ELR (cell line): ENCODE measurements at places on chromosomes 11 and 22.
A peak's percentile ranks its signal among the peaks of the same experiment; 100 is the strongest.

- peak; percentile 24 for DNase-seq
Observed at GRCh38 chr11:39910087-39910486, 1549.4 kb downstream of the LRRC4C start.

DNA sequence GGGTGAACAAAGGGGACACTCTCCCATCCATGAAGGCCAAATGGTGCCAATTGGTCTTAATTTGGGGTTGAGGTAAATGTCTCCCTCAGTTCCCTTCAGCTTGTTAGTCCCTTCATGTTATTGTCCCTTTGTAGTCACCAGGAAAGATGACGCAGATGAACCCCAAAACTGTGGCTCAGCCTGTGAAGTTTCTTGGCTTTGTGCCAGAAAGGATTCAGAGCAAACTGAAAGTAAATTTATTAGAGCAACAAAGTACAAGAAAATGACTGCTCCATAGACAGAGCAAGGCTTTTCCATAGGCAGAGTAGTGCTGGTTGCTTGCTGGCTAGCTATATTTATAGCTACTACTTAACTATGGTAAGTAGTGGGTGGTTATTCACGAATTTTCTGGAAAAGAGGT, 16.7 kb downstream of the OR4C3 start:
- DNase-seq = no peak

DNA sequence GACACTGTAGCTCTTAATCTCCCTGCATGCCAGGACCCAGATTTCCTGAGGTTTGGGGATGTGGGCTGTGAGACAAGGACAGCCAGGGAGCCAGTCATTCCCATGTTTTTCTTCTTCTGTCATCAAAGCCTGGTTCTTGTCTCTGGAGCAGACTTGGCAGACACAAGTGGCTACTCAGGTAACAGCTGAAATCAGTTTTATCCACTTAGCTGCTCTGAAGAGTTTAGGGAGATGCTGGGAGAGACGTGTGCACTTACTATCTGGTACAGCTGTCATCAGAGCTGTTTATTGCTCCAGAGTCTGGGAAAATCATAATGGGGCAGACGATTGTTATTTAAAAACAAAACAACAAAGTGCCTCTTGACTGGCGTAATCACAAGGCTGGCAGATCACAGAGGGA, 56.6 kb downstream of the CSNK2A3 start:
- DNase-seq = no peak

DNA sequence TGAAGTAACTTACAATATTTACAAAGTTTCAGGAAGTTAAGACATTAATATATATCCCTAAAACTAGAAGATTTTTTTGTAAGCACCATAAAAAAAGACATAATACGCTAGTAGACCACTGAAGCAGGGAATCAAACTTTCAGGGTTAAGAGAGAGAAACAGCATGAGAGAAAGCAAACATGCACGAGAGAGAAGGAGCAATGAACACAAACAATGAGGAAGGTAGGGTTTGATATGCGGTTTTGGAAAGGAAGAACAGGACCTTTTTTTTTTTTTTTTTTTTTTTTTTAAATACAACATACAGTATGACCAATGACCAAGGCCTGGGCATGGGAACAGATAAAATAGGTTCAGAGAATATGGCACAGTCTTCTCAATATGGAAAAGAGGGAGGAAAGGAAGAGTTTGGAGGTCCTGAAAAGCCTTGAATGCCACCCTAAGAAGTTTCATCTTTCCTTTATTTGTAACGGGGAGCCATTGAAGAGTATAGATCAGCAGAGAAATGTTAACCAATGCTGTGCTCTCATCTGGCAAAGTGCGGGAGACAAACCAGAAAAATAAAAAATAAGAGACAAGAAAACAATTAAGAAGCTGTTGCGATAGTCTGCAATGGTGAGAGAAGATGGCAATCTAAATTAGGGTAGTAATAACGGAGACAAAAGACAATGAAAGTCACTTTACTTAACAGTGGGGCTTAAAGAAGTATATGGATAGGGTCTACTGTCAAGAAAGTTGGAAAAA, 101.0 kb downstream of the USP35 start:
- DNase-seq = no peak

- no peak for DNase-seq
Observed at GRCh38 chr11:2588809-2589537, 110.8 kb downstream of the KCNQ1OT1 start.

- no peak for DNase-seq
Observed at GRCh38 chr22:27270818-27271510, 530.6 kb downstream of the MN1 start.

GRCh38 chr11:43639224-43639623, 41.3 kb upstream of the HSD17B12 start:
- DNase-seq = no peak

DNA sequence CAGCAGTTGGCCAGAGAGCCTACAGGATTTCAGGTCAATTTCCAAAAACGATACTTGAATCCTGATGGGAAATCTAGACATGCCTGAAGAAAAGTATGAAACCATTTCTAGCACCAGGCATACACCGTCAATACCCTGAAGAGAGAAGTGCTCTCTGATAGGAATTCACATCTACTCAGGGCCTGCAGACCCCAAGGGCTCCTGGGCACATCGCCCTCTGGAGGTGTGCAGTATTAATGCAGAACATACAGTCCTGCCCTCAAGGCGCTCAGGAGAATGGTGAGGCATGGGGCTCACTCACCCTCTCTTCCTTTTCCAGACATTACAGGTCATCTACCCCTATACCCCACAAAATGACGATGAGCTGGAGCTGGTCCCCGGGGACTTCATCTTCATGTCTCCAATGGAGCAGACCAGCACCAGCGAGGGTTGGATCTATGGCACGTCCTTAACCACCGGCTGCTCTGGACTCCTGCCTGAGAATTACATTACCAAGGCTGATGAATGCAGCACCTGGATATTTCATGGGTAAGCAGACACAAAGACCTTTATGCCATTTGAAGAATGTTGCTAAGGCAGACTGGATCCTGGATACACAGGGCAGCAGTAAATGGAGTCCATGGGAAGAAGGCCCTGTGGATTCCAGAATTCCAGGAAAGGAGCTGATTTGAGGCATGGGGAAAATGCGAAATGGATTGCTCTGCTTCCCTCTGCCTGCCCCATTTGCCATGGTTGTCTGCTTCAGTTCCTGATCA, 49.3 kb upstream of the CRTAM start:
- no peak for DNase-seq

GRCh38 chr11:72235351-72236057, 8.5 kb downstream of the PHOX2A start:
- DNase-seq = no peak

- peak; percentile 68 for DNase-seq
Observed at GRCh38 chr11:68213135-68213515, at the start of gene KMT5B. KMT5B (minus strand) TSS chr11:68213296; CDS start chr11:68190076, 23,220 bp downstream.

DNA sequence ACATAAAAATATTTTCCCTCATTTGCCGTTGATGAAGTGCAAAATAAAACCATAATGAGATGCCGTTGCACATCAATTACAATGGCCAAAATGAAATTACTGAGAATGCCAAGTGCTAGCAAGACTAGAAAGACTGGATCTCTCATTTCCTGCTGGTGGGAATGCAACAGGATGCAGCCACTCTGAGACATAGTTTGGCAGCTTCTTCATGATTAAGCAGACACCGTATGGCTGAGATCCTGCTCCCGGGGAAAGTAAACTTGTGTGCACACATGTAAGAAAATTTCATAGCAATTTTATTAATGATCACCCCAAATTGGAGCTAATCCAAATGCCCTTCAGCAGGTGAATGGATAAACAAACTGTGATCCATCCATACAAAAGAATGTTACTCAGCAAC, 1013.2 kb downstream of the TBC1D22A start:
- no peak for DNase-seq

DNA sequence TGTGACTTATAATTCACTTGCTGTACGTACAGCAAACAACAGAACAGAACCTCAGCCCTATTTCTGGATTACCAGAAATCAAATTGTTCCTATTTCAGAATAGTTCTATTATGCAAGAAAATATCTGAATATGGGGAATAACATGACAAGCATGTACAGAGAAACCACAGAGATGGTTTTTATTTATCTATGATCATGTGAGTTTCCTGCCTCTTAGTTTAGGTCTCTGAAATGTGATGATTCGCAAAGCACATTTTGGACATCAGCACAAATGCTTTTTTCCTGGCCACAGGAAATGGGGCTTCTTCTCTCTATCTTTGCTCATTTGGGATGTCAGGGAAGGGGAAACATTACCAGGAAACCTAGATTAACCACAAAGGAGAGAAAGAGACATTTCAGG, 266.7 kb upstream of the CTSC start:
- DNase-seq = peak; percentile 8

DNA sequence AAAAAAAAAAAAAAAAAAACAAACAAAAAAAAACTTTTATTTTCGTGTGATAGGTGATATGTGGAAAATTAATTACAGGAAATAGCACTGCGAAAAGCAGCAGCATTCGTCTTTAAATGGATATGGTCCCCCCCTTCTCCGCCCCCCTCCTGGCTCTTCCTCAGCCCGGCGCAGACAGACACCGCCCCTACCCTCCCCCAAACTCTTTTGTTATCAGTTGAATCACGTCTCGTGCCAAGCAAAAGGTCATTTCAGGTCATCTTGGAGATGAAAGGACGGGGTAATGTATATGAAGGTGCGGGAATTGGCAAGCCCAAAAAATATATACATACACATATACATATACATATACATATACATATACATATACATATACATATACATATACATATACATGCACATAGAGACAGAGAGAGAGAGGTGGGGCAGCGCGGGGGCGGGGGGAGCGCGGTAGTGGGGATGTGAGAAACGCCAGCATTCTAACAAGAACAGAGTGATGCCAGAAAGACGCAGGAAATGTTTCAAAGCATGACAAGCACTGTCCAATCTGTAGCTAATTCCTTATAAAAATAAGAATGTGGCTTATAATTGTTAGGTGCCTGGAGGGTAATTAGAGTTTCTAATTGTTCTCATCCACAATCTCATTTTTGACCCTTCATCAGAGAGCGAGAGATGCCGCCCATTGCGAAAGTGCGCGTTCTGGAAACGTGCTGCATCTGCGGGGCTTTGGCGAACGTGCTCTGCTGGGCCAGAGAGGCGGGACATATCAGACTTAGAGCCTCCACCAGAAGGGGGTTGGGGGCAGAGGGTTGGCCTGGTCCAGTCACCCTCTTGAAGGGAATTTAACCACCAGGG, 214.5 kb upstream of the UBASH3B start:
- DNase-seq = no peak

DNA sequence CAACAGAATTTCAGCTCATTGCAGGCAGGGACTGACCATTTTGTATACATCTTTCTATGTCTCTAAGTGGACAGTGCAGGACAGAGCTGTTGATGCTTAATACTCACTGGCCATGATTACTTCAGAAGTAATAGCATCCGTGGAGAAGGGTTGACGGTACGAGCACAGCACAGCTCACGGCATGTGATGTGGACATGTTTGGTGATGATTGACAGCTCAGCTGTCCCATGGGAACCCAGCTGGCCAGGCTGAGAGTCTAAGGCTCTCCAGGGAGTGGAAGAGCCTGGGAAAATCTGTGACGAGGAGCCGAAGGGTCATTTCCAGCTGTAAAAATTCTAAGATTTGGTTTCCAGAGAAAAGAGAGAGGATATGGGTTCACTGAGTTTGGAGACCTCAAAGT, 198.2 kb downstream of the SNX19 start:
- no peak for DNase-seq

- DNase-seq = no peak
Observed at GRCh38 chr11:1838077-1838425, 730 bp upstream of the TNNI2 start.

GRCh38 chr11:70732023-70732880, 333.9 kb downstream of the CTTN start:
- no peak for DNase-seq

GRCh38 chr11:3946455-3947017, 91.1 kb downstream of the STIM1 start:
- no peak for DNase-seq

GRCh38 chr11:113564527-113565130, 89.4 kb upstream of the DRD2 start:
- no peak for DNase-seq

GRCh38 chr11:94866936-94867795, 99.0 kb downstream of the AMOTL1 start:
- no peak for DNase-seq

DNA sequence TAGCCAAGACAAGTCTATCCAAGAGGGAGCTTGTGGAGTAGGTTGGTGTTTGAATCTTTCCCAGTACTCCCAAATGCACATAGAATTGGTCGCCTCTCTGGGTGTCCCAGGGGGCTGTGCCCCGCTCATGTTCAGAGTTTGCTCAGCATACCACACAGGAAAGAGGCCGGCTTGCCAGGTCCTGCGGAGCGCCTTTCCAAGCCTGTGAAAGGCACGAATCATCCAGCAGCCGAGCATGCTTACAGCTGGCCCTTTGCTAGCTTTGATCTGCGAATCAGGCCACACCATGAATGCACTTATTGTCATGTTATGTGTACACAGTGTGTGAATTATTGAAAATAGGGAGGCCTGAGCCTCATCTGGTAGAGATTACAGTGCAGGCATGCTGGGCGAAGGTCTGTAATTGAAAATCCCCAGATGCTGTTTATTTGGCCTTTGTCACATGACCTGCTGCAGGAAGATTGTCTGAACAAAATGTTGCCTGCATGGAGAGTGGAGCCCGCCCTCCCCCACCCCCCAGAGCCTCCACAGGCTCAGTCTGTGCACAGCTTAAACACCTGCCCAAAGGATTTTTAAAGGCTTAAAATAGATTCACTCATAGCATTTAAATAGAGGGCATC, 163.3 kb upstream of the RASSF10 start:
- peak; percentile 11 for DNase-seq

GRCh38 chr11:41245184-41245583, 214.3 kb downstream of the LRRC4C start:
- no peak for DNase-seq

- DNase-seq = no peak
Observed at GRCh38 chr11:13781153-13781552, 112.7 kb downstream of the FAR1 start.

GRCh38 chr22:25930083-25930482, 188.1 kb downstream of the MYO18B start:
- DNase-seq = no peak

GRCh38 chr11:11213117-11213516, 139.9 kb downstream of the CSNK2A3 start:
- DNase-seq = no peak

DNA sequence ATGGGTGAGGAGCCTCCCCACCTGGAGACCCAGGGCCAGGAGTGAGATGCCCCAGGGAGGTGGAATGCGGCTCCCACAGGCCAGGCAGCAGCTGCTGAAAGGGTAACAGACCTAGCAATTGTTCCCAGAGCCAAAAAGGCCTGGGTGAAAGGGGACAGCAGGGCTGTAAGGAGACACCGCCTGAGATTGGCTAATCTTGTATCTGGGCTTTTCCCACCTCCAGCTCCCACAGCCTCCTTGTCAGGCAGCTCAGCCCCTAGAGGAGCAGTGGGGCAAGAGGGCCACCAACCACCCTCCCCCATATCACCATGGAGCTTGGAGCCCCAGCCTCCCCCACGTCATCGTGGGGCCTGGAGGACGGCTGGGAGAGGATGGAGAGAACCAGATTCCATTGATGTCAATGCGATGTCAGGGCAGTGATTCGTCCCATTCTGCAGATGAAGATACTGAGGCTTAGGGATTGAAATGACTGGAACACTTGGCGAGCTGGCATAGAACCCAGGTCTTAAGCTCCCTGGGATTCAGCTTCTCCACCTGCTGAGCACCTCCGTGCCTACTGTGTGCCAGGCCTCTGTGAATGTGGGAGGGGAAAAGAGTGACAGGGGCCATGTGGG, 2.9 kb upstream of the MGAT3 start:
- no peak for DNase-seq

GRCh38 chr11:36729825-36730224, 131.8 kb upstream of the RAG2 start:
- no peak for DNase-seq

- DNase-seq = no peak
Observed at GRCh38 chr11:75443043-75443442, 10.0 kb upstream of the KLHL35 start.
